T-helper 17 cell (primary cell): ENCODE measurements at places on chromosomes 7 and 10.
A peak's percentile ranks its signal among the peaks of the same experiment; 100 is the strongest.

DNA sequence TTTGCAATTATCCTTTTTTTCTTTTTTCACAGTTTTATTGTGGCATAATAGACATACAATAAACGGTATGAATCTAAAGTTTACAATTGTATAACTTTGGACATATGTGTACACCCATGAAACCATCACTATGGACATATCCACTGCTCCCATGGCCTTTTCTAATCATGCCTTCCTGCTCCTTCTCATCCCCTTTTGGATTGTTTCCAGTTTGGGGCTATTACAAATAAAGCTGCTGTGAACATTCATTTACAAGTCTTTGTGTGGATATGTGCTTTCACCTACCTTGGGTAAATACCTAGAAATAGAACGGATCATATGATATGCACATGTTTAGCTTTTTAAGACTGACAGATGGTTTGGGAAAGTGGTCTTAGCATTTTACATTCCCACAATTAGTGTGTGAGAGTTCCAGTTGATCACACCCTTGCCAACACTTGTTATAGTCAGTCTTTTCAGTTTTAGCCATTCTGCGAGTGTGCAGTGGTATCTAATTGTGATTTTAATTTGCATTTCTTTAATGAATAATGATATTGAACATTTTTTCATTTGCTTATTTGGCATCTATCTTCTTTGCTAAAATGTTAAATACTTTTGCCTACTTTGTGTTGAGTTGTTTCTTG is 120.9 kb upstream of the KAT6B start:
- DNase-seq: no peak

- DNase-seq: no peak
Measured at GRCh38 chr10:6158276-6158675, 44.5 kb upstream of the PFKFB3 start.

GRCh38 chr7:135152442-135152841 is 4.6 kb downstream of the TMEM140 start:
- DNase-seq: no peak

DNA sequence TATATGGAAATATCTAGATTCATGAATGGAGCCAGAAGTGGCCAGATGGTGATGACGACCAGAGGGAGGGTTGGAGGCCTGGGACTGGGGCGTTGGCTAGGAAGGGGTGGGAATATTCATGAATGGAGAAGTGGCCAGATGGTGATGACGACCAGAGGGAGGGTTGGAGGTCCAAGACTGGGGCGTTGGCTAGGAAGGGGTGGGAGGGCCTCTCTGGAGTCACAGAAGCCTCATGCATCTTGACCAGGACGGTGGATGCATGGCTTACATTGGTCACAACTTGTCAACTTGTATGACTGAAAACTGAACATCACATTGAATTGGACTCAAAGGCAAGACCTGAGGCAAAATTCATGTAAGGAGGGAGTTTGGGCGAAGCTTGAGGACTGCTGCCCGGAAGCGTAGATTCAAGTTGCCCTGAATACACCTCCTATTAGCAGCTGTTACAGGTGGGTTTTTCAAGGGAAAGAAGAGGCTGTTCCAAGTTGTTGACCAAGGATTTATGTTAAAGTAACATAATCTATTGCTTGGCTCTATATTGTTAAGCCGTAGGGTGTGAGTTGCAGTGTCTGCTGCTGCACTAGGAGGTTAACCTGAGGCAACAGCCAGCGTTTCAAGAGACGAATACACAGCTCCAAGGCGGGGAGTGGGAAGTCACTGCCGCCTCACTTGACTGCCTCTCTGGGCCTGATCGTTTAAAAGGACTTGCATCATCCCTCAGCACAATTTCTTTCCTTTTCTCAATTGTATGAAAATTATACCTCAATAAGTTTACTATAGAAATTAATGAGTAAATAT is 55.1 kb upstream of the FAM20C start:
- no peak for DNase-seq

DNA sequence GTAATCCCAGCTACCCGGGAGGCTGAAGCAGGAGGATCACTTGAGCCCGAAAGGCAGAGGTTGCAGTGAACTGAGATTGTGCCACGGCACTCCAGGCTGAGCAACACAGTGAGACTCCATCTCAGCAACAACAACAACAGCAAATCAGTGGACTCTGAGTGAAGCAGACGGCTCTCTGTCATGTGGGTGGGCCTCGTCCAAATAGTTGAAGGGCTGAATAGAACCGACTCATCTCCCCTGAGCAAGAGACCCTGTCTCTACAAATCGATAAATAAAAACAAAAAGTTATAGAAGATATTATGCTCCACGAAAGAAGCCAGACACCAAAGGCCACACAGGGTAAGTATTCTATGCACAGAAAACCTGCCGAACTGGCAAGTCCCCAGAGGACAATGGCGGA is 45.9 kb downstream of the UNCX start:
- no peak for DNase-seq

DNA sequence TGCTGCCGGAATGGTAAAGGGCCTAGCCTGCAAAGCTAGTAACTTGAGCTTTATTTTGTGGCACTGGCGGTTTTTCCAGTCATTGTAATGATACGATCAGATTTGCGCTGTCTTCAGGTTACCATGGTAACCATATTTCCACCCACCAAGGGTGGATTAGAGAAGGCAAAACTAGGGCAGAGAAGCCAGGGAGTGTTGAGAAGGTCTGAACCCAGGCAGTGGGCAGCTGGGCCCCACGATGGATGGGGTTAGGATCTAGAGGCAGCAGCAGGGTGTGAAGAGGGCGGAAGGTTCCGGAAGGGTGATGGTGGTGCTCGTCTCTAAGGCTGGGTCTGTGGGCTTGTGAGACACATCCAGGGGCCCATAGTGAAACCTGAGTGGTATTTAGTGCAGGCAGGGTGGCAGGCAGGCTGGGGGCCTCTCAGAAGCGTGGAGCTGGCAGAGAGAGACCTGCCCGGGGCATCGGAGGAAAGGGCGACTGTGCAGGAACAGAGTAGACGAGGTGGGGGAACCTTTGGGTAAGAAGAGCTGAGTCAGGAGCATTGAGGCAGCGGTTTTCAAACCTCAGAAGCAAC is 87.9 kb upstream of the GTF2I start:
- DNase-seq: peak; percentile 39

GRCh38 chr10:11407939-11408338 is 203.5 kb downstream of the USP6NL start:
- DNase-seq: no peak

DNA sequence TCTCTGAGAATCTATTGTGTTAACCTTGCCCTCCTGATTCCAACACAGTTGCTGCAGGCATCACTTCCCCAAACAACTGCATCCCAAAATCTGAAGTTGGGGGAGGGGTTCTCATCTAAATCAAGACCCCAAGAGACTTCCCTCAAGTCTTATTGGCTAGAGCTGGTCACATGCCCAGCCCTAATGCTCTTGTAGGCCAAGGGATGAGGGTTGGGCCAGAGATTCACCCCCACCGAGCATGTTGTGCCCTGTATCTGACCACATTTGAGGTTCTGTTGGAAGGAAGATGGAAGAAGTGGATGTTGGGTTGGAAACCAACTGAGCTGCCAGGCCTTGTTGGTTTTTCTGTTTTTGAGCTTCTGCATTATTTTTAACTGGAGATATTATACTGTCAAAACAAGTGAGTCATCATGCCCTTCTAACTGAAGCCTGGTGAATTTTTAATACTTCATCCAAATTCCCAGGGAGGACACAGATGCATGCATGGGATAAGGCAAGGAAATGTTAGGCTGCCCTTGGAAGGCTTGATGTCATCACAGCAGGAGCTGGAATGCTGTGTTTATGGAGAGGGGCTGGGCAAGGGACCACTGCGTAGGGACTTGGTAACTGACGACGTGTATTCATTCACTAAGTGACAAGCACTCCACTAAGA is 68.6 kb upstream of the CACUL1 start:
- DNase-seq: no peak

DNA sequence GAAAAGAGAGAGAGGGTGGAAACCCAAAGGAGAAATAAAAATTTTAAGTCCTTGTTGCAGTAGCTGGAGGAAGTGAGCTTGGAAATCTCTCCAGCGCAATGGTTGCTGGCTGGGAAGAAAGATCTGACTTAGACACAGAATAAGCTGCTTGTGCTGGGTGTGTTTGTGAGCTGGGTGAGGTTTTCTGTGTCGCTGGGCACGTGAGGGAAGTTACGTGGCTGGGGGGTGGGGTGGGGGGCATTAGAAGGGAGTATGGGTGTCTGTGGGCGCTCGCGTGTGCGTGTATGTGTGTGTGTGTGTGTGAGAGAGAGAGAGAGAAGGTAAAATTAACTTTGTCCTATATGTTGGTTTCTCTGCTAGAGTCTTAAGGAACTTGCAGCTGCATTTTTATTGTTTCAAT is 11.6 kb downstream of the TCF7L2 start:
- no peak for DNase-seq

- DNase-seq: no peak
Measured at GRCh38 chr10:63409465-63410027, 56.2 kb downstream of the JMJD1C start.

GRCh38 chr10:44993226-44993921 is 7.3 kb upstream of the ZNF22 start:
- DNase-seq: no peak

DNA sequence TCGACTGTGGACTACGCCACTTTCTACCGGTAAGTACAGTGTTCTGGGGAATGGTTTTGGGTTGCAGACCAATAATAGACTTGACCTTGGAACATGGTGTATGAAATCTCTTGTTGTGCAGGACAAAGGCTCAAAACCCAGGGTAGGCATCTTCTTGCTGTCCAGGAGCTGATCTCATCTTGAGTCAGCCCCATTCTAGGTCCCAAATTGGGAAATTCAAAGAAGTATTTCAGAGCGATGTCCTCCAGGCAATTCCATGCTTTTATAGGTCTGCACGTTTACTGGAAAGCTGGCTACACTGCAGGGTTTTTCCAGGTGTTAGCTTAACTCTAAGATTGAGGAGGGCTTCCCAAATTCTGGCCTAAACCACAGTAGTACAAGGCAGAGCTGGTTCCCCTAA is 180.7 kb downstream of the BMPER start:
- no peak for DNase-seq

DNA sequence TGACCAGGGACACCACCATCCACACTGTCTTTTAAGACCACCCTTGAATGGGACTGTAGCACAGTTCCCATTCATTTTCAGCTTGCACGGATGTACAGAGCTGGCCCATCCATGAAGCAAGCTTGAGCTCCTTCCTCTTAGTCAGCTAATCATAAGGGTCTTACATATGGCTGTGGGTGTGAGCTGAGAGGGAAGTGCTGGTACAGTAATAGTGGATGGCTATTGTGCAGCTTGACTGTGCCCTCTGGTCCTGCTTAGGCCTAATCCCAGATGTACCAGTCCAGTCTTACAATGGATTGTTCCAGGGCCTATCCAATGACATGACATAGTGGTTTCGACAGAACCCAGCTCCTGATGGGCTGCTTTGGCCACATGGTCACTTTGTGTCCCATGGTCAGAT is 96.9 kb upstream of the ZNF438 start:
- DNase-seq: no peak

- DNase-seq: no peak
Measured at GRCh38 chr7:5232874-5233273, 42.8 kb downstream of the WIPI2 start.

GRCh38 chr10:14569274-14570060 is 205.2 kb downstream of the FAM107B start:
- DNase-seq: peak; percentile 47

DNA sequence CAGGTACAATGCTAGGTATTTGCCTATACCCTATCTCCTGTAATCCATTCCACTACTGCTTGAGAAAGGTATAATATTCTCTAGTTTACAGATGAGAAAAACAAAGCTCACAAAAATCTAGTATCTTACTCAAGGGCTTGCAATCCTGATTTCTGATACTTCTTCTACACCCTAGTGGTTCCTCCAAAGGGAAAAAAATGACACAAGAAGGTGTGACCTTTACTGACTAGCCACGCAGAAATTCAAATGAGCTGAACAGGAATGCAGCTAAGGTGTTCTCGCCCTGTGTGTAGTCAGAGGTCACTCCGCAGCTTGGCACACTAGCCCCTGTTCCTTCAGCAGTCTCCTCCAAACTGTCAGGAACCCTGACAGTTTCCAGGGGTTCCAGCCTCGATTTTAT is 59.5 kb upstream of the TM9SF3 start:
- DNase-seq: no peak

DNA sequence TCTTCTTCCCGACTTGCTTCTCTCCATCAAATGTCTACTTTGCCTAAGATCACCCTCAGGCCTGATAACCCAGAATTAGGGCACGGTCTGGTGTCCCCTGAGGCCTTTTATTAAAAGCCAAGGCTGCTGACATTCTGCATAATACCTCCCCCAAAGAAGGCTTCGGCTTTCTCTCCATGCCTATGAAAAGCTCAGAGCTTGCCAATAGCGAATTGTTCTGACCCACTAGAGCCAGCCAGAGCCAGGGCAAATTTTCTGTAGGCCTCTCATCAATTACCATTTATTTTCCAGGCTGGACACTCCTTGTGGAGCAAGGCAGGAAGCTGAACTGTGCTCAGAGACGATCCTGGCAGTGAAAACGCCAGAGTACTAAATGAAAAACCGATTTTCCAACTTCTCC is 64.3 kb upstream of the ADRB1 start:
- DNase-seq: no peak

GRCh38 chr7:47266131-47266706 is 315.7 kb downstream of the TNS3 start:
- DNase-seq: no peak

DNA sequence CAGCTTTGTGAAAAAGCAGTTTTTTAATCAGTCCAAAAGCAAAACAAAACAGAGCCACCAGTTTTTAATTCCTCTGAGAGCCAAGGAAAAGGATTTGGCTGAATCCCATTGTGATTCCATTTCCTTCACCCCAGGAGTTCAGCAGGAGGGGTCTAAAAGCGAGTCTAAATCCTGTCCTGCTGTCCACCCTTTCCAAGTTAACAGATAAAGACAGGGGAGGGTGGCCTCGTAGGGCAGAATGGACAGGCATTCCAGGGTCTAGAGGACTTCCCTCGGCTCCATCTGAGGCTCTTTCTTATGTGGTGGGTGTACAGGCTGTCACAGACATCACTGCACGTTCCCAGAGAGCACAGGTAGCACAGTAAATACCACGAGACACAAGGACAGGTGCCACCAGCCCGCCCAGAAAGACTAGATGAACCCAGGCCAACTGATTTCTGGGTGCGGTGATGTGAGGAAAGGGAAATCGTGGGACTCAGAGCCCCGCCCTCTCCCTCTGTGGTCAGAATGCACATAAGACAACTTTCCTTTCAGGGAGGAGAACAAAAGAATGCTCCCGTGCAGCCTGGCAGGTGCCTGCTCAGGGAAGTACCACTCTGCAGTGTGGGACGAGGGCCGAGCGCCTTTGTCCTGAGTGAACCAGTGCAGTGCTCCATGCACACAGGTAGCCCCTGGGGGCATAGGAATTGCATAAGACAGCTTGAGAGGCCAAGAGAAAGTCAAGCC is 119.7 kb downstream of the ABLIM1 start:
- DNase-seq: peak; percentile 16
